NB4 (cell line): ENCODE measurements at places on chromosomes 4 and X.

- DNase-seq: peak; percentile 93
Observed at GRCh38 chr4:1726146-1726934, 5.0 kb downstream of the TACC3 start.

DNA sequence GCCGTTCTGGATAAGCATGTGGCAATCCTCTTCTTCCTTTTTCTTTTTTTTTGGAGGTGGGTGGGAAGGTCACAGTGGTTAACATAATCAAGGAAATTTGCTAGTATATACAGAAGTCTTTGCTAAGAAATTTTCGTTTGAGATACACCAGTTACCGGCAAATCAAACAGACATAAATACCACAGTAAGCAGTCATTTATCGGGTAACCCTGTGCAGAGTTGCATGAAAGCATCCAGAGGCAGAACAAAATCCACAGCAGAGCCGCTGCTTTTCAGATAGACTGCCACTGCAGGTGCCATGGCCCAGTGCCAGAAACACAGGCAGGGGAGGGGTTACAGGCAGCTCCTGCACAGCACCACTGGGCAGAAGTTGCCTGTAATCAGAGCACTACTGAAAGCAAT is 179.1 kb upstream of the MAB21L2 start:
- DNase-seq: peak; percentile 3

DNA sequence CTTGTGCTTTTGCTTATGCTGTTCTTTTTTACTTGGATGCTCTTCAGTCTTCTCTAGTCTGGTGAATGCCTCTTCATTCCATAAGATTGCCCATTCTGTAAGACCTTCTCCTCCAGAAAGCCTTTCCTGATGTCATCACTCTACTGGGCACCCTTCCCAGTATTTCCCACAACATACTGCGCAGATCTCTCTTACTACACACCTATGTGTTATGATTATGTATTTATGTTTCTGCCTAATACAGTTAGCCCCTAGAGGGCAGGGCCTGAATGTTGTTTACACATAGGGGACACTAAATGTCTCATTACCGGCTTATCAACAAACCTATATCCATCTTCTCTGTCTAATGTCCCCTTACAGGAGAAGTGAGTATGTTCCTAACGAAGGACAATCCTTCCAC is 21.1 kb downstream of the AIFM1 start:
- no peak for DNase-seq

- DNase-seq: no peak
Observed at GRCh38 chr4:169201222-169202144, 69.3 kb downstream of the SH3RF1 start.

DNA sequence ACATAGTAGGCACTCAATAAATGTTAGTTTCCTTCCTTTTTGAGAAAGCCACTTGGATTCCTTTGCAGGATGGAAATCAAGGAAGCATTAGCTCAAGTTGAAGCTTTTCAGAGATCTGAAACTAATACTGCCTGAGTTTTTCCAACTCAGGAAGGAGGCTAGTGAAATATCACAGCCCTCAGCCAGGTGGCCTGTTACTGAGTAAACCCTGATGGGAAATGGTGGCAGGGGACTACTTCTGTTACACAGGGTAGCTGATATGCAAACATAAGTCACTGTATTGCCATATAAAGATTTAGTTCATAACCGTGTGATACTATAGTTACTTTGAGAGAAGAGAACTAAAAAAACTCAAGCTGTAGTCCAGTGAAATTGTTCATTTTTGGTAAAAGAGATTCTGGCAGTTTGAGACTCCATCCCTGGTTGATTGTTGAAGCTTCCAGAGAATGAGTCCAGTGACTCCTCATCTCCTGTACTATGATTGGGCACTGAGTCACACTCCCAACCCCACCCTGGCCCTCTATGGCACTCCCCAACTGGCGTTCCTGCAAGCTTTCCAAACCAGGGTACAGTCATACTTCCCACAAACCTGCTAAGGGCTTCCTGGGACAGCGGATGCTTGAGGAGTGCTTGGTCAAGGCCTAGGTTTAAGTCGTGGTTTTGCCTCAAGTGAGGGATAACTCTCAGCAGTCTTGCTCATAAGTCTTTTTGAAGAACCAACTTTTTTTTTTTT is 81.8 kb downstream of the MID1IP1 start:
- DNase-seq: peak; percentile 33
